ENCODE measurements at places on chromosomes 1 and 21.
A peak's percentile ranks its signal among the peaks of the same experiment; 100 is the strongest.

GRCh38 chr1:41530411-41530810, 45.9 kb upstream of the EDN2 start:
- DNase-seq: no peak

- peak; percentile 30 for DNase-seq
Observed at GRCh38 chr1:172758259-172758658, 99.4 kb downstream of the FASLG start.

GRCh38 chr1:21451212-21451611, 11.3 kb downstream of the NBPF3 start:
- no peak for DNase-seq

DNA sequence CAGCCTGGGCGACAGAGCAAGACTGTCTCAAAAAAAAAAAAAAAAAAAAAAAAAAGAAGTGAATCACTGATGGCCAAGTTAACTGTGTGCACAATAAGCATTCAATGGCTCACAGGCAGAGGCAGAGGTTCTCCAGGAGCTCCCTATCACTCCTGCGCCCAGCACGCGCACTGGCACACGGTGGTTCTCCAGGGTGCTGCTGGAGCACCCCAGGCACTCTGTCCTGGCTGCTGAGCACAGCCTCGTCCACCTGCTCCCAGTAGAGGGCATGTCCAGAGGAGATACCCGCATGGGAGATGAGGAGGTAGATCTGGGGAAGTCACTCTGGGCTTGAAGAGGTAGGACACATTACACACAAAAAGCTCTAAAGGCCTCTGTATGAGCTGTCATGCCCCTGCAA, 21.5 kb upstream of the NUP133 start:
- DNase-seq: no peak

GRCh38 chr1:178689769-178690168, 35.3 kb upstream of the RALGPS2 start:
- no peak for DNase-seq

GRCh38 chr1:152191711-152192110, 32.3 kb downstream of the HRNR start:
- DNase-seq: no peak

- no peak for DNase-seq
Observed at GRCh38 chr1:27878039-27878438, 5.7 kb downstream of the THEMIS2 start.

GRCh38 chr1:206864939-206865671, at the start of gene IL20:
Gene IL20 (plus strand): TSS chr1:206865623. CDS start chr1:206865853, 230 bp downstream.
- DNase-seq: peak; percentile 78

GRCh38 chr1:198861636-198862035, 222.8 kb downstream of the PTPRC start:
- no peak for DNase-seq

DNA sequence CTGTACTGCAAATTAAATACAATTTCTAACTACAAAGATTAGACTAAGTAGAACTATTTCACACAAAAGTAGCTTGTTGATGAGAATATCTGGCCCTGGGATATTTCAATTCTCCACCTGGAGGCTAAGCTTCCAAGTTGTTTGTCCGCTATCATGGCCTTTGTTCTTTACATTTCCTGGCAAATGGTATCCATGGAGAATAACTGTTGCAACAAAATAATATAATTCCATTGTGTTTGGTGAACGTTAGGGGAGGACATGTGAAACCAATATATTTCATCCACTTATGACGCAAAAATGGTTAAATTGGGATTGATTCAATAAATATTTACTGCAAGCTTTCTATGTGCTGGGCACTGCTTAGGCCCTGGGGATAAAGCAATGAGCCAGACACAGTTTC, 565.4 kb downstream of the PTPRC start:
- no peak for DNase-seq

- no peak for DNase-seq
Observed at GRCh38 chr1:109470245-109470644, 3.9 kb downstream of the SYPL2 start.

Data from mammary epithelial cell (primary cell).